Umbilical cord (tissue), 2 donors: ENCODE measurements at places on chromosomes 12 and 14. TPM values are rescaled to one million over a fixed set of nuclear protein-coding genes. Genes with fewer than 3 reads are reported as not detected.

- no peak for DNase-seq
Measured at GRCh38 chr12:89464974-89465592, 59.5 kb downstream of the GALNT4 start.

DNA sequence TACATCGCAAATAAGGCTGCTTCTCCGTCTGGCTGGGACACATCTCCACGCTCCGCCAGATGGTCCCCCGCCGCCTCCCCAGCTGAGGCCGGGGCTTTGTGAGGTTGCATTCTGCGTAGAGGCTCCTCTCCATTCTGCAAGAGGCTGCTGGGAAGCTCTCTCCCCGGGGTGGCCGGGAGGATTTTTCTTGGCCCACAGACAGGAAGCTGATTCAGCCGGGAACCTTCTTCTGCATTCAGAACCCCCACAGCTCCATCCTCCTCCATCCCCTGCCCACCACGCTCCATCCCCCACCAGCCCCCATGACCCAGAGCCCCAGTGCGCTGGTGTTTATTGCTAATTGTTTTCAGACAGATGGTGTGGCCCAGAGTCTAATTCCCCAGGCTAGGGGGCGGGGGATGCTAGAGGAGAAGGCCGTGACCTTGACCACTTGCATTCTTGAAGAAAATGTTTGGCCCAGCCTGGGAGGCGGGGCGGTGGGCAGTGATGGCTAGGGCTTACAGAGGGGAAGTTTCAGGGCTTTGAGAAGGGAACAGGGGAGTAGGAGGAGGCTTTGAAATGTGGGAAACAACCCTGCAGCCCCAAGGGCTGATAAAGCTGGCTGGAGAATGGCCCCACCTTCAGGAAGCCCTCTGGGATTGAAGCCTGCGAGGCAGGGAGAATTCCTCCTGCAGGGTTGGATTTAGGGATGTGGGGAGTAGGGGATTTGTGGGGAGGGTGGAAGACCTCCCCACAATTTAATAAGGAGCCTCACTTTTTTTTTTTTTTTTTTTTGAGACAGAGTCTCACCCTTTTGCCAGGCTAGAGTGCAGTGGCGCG lies 88.5 kb upstream of the NCOR2 start:
- peak; percentile 91 for DNase-seq

- no peak for DNase-seq
Measured at GRCh38 chr12:32134101-32134888, 27.6 kb downstream of the BICD1 start.

- no peak for DNase-seq
Measured at GRCh38 chr14:76968621-76969063, 59.9 kb downstream of the IRF2BPL start.

DNA sequence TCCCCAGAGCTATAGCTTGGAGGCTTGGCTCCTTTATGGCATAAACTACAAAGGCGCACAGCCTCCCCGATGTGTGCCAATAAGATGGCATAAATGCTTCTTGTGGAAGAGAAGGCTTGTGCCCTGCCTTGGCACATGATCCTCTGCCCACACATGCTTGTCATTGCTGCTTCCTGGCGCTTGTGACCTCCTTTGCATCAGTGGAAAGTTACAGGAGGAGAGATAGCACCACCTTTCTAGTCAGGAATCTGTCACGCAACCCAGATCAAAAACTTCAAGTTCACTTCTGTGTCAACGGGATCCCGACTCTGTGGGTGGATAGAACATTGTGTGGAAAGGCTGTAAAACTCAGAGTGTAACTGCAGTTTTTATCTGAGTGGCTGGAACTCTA lies 183.8 kb upstream of the HIF1A start:
- DNase-seq = no peak

DNA sequence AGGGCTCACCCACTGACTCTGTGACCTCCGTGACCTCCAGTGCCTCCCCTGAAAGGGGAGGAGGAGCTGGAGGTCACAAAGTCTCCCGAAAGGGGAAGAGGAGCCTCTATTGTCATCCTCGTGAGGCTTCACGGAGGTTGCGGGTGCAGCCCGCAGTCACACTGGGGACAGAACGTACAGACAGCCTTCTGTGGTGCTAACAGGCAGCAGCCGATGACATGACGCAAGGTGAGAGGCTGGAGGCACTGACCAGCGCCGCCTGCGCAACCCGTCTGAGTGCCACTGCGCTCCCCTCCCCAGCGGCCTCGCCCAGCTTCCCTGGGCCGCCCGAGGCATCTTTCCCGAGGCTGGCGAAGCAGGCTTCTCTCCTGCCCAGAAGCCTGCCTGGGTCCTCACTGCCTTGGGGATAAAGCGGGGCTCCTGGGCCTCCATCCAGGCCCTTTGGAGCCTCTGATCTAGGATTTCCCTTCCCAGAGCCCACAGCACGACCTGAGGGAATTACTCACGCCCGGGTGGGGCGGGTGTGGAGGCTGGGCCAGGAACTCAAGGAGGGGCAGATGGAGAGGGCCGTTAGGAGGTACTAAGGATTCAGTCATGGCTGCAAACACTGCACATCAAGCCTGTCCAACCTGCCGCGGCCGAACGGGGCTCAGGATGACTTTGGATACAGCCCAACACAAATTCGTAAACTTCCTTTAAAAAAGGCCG lies 12.3 kb upstream of the LBHD2 start:
- peak; percentile 78 for DNase-seq

DNA sequence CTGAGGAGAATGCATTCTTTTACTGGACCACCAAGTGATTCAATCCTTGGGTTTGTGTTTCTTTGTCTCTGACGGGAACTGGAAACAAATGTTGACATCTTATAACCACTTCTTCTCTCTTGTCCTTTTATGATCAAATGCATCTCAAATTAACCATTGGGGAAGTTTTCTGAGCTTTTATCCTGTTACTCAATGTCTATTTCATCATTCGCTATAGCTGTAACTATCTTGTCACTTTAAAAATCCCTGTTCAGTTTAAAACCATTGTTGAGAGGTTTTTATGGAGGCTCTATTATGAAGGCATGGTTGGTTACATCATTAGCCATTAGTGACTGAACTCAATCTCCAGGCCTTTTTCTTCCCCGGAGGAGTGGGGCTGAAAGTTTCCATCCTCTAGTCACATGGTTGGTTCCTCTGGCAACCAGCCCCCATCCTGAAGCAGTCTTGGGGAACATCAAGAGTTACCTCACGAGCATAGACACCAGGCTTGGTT lies 2.7 kb upstream of the CLEC6A start:
- no peak for DNase-seq

- no peak for DNase-seq
Measured at GRCh38 chr12:132423251-132423819, 66.6 kb upstream of the FBRSL1 start.

- no peak for DNase-seq
Measured at GRCh38 chr12:51128919-51129318, 44.0 kb downstream of the TFCP2 start.

DNA sequence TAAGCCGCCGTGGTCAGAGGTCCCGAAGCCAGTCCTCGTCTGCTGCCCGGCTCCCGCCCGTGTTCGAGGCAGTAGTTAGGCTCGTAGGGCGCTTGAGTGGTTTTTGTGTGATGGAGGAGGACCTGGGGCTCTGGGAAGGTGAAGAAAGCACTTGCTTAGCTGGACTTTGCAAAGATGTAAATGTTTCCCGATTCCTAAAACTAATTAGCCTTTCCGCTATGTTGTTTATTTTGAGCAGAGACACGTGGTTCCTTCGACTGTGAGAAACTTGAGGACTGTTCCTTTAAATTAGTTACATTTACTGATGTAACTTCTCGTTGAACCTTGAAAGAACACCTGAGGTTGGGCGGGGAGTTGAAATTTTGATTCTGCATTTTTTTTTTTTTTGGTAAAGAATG lies 33.9 kb downstream of the MIA2 start:
- DNase-seq = no peak

- DNase-seq = no peak
Measured at GRCh38 chr14:68815298-68816182, 22.7 kb upstream of the ZFP36L1 start.

DNA sequence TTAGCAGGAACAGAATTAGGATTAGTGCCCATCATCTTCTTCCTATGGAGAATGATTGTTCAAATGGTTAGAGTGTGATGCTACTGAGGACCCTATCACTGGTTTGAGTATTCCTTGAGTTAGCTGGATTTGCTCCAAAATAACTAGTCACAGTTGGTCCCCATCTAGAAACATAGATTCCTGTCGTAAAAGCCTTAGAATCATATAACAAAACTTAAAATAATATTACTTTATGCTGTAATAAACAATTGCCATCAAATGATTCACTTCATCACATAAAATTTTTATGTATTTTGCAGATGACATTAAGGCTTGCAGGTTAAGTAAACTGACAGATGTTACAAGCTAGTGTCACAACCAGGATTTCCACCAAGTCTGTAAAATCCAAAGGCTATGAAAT lies 209.8 kb downstream of the CCER1 start:
- DNase-seq = no peak

- DNase-seq = peak; percentile 22
Measured at GRCh38 chr12:106387848-106388377, 30.4 kb downstream of the POLR3B start.

DNA sequence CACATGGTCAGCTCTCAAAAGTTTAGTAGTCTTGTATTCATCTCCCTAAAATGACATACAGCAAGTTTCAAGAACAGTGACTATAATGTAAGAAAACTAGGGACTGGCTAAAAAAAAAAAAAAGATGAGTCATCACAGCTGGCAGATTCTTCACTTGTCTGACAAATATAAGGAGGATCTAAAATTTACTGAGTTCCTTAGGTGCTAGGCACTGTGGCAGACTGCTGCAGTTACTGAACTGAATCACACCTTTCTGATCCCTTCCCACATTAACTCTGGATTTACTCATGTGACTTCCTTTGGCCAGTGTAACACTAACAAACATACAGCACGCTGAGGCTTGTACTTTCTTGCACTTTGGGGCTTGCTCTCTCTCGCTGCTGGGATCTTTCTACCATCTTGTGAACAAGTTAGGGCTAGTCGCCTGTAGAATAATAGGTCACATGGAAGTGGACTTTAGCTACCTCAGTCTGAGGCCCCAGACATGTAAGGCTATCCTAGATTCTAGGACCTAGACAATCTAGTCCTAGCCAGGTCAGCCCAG lies 32.1 kb downstream of the BAZ1A start:
- peak; percentile 40 for DNase-seq

GRCh38 chr12:124914392-124915238 lies at the start of gene UBC:
TSS of gene UBC (minus strand) at chr12:124914650. CDS start at chr12:124913771, 879 bp downstream.
- peak; percentile 91 for DNase-seq

GRCh38 chr14:77556946-77557345 lies 58.3 kb upstream of the ISM2 start:
- no peak for DNase-seq

DNA sequence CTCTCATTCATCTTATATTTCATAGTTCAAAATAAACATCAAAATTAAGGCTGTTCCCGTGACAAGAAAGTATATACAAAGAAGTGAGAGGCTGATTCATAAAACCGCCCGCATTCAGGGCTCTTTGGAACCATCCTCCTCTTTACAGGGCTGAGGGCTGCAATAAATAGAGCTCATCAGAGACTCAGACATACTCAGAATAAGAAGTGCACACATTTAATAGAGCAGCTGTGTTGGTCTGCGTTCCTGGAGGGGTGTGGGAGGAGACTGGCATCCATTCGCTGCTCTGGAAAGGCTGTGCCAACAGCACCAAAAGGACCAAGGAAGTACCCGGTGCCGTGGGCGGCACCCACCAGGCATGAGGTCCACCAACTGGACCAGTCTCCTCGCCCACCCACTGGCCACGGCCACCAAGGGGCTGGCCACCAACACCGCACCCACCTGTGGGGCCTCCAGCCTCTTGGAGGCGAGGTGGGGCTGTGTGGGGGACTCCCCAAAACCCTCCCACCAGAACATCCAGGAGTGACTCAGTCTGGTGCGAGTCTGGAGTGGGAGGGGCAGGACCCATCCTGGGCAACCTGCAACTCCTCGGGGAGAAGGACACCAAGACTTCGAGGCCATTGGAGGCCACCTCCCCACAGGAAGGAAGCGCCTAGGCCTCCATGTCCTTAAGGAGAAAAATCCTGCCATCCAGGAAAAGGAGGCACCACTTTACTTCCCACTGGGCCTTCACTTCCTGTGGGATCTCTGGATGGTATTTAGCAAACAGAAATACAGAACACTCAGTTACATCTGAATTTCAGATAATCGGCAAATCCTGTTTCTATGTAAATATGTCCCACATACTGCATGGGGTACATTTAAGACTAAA lies 32.7 kb downstream of the VCPKMT start:
- DNase-seq = no peak

- DNase-seq = no peak
Measured at GRCh38 chr14:55131370-55132137, 2.5 kb downstream of the LGALS3 start.

GRCh38 chr12:7161327-7161726 lies 28.2 kb upstream of the PEX5 start:
- no peak for DNase-seq

DNA sequence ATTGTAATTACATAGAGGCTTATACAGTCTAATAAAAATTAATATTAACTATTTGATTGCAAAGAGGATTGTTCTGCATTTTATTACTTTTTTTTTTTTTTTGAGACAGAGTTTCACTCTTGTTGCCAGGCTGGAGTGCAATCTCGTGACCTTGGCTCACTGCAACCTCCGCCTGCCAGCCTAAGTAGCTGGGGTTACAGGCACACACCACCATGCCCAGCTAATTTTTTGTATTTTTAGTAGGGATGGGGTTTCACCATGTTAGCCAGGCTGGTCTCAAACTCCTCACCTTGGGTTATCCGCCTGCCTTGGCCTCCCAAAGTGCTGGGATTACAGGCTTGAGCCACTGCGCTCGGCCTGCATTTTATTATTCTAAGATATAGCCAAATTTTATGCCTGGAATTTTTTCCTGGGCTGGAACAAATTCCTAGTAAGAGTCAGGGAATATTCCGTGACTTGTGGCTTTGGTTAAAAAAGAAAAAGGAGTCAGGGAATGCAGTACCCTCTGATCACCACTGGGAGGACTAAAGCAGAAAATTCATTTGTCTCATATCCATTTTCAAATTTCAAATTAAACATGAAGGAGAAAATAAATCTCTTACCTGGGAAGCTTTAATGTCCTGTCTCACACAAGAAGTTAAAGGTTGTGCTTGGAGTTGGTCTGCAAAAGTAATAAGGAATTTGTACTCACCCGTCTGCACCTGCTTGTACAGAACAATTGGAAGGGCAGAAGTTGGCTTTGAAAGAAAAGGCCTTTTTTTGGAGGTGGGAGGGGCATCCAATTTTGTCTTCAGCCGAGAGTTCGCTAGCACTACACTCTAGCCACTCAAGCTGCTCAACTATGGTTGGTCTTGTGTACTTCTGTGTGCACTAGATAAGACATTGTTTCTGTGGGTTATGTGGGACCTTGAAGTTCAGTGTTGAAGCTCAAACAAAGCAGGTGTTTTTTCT lies 8.7 kb downstream of the MARK3 start:
- DNase-seq = no peak

The CEBPE gene
- total RNA-seq = 6.0 TPM

The TMEM121 gene
- 6.0 TPM for total RNA-seq

The CLEC1B gene
- total RNA-seq = 9.4 TPM

The RNASE12 gene
- 5.8 TPM for total RNA-seq

The BATF gene
- 2.2 TPM for total RNA-seq

The ENDOU gene
- 2.9 TPM for total RNA-seq

The LGALS3 gene
- 147 TPM for total RNA-seq

The SERPINA1 gene
- 15.6 TPM for total RNA-seq

The DACT1 gene
- total RNA-seq = 50.8 TPM

The KIF26A gene
- total RNA-seq = 11.8 TPM

The SPTB gene
- total RNA-seq = 25.0 TPM

The TAS2R46 gene
- 17.3 TPM for total RNA-seq

The C12orf60 gene
- total RNA-seq = 3.6 TPM

The CCDC38 gene
- 20.9 TPM for total RNA-seq
